ENCODE measurements at places on chromosomes 5 and 9. TPM values are rescaled to one million over a fixed set of nuclear protein-coding genes. Genes with fewer than 3 reads are reported as not detected.

NRARP gene
- 3.5 TPM for total RNA-seq

SLCO4C1 gene
- total RNA-seq, result not detected

MELK gene
- total RNA-seq, result 102 TPM

RNF14 gene
- total RNA-seq, result 80.7 TPM

ARHGEF28 gene
- total RNA-seq, result 3.9 TPM

ENHO gene
- 1.9 TPM for total RNA-seq

MLANA gene
- not detected for total RNA-seq

FREM1 gene
- total RNA-seq, result not detected

STPG3 gene
- not detected for total RNA-seq

ORM2 gene
- total RNA-seq, result not detected

OTP gene
- not detected for total RNA-seq

CRB2 gene
- total RNA-seq, result 0.11 TPM

ADAMTS2 gene
- 0.27 TPM for total RNA-seq

DNA sequence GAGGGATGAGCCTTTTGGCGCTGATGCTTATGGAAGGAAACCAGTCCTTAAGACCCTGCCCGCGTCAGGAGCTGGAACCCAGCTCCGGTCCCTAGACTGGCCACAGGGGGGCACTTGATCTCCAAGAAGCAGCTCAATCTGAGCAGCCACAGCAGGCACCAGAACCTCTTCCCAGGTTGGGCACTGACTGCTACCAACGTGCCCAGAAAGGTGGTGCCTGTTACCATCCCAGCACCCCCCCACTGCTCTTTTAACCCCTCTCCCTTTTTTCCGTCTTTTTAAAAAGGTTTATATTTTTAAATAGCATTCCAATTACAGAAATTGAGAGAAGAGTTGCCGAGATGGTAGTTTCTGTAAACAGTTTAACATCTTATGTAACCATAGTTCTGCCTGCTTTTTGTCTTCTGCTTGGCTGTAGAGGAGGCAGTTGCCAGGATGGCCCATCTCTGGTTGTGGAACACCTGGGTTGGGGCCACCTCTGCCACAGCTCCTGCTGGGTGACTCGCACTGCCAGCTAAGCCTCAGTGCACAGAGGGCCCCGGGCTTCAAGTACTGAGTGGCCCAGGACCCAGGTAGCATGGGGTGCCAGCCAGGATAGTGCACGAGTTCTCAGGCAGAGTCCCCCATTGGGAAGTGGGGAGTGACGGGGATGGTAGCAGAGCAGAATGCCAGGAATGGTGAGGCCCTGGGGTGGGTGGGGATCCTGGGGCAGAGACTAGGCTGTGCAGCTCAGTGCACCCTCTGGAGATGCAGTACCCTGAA, 62.8 kb downstream of the PFDN1 start:
- peak; percentile 67 for DNase-seq

DNA sequence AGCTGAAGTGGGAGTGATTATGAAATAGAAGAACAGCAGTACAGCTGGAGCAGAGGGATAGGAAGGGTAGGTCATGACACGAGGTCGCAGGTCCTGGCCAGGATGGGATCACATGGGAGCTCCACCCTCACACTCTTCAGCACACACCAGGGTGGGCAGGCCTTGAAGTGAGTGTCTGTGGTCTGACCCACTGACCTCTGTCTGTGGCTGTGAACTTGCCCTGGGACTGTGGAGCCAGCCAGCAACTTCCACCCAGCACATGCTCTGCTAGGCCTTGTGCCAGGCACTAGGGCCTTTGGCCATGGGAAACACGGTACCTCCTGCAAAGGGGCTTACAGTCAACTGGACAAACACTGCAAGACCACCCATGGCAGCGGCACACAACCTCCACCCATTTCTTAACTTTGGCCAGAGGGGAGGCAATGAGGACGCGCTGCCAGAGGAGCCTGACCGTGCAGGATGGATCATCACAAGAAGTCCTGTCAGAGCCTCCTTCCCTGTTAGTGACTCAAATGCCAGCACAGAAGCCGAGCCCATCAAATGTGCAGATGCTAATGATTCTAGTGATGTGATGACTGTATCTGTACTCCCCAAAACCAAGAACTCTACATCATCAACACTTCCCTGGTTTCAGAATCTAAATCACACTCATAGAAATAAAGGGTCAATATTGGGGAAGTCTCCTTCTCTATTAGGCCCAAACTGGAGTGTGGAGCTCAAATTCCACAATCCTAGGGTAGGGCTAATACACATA, 113.6 kb downstream of the DPYSL3 start:
- DNase-seq, result no peak

DNA sequence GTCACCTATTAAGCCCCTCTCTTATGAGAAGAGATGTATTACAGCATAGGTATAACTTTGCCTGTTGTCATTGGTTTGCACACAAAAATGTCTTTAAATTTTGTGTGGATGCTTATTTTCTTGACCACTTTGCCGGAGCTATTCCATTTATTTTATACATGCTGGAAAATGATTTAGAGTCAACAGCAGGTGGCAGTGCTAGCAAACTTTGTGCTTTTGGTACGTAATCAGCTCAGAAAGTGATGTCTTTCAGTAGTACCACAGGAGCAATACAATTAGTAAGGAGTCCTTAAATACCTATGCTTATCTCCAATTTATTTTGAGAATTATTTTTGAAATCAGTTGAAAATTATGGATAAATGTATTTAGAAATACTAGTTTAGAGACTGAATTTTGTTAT, 19.8 kb upstream of the NUDT12 start:
- DNase-seq, result peak; percentile 42

- no peak for DNase-seq
Measured at GRCh38 chr5:78922879-78923621, 62.1 kb downstream of the ARSB start.

- DNase-seq, result no peak
Measured at GRCh38 chr9:123450098-123450770, 94.2 kb downstream of the CRB2 start.

DNA sequence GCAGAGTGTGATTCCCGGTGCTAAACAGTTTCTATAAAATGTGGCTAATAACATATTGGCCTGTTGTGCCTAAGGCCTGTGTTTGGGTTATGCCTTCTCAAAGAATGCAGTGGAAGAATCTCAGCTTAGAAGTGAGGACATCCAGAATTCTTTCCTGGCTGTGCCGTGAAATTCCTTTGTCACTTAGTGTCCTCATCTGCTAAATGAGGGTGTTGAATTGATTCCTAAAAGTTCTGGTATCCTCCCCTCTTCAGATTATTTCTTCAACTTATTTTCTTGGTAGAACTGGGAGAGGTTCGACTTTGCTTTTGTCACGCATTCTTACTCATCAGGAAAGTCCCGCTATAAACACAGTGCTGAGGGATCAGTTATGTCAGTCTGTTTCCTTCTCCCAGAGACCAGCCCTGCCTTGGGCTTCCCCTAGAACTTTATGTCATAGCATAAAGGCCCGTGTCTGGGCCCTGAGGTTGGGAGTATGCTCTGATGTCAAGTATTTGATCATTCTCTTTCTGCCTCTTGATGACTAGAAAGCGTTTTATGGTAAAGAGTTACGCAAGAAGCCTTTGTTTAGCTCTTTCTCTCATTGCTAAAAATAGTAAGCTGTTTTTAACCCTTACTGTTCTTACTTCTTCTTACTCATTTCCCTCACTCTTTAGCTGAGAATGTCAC, 29.5 kb downstream of the MTAP start:
- DNase-seq, result no peak

DNA sequence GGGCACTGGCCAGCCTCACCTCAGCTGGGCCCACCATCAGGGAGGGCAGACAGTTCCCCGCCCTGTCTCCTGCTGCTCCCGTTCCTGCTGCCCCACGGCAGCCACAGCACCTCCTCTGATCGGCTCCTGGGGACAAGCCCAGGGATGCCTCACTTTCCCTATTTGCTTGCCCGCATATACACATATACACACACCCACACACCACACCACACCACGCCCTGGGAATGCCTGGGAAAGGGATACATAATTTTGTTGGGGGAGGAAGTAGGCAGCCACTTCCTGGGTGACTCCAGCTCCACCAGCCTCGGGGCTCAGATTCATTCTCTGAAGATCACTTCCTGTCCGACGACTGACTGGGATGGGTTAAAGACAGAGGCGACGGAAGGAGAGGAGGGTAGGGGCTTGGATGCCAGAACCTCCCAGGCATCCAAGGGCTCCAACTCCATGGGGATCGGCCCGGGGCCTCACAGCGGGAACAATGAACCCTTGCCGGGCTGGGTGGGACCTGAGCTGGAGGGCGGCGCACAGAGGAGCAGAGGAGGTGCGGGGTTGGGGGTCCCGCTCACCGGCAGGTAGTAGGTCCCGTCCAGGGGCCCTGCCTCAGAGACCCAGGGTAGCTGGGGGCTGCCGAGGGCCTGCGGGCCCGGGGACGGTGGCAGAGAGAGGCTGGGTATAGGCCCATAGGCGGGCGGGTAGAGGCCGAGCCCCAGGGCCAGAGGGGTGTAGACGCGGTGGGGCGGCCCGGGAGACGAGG, 2.0 kb upstream of the MZB1 start:
- DNase-seq, result peak; percentile 69

DNA sequence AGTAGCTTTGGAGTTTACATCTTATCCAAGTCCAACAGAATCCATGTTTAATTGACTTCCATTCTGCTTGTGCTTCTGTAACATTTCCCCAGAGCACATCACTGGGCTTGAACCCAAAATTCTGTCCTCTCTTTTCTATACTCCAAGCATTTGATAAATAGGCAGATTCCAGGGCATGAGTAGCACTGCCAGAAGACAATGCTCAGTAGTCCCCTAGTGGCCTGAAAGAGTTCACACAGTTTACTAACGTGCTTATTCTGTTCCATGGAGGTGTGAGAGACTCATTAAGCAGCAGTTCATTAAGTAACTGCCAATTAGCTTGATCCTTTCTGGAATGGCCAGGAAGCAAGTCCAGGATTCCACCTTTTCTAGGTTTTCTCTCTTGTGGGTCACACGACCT, 9.4 kb upstream of the GABRA6 start:
- no peak for DNase-seq

DNA sequence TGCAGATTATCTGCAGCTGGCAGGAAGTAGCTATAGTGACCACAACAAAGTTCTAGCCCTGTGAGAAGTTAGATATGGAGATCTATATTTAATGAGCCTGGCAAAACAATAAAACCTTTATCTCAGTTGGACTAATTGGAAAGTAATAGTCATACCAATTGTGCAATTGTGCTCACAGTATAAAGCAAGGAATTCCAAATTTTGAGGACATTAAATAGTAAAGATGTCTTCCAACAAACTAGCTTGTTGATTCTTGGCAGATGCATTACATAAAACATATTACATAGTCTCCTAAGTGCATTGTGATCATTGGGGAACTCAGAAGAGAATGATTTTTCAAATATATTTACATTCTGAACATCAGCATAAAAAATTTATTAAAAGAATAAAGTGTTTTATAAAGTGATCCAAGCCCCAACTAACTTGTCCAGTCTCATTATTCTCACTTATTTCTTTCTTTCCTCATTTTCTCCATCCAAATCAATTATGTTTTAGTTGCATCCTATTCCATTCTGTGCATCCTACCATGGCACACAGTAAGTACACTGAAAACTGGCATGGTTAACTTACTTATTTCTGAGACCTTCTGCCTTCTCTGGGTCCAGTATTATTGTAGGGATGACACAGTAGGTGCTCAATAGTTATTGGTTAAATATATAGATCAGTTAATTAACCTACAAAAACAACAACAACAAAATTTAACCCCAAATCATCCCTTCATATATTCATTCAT, 977.2 kb upstream of the NUDT12 start:
- no peak for DNase-seq

DNA sequence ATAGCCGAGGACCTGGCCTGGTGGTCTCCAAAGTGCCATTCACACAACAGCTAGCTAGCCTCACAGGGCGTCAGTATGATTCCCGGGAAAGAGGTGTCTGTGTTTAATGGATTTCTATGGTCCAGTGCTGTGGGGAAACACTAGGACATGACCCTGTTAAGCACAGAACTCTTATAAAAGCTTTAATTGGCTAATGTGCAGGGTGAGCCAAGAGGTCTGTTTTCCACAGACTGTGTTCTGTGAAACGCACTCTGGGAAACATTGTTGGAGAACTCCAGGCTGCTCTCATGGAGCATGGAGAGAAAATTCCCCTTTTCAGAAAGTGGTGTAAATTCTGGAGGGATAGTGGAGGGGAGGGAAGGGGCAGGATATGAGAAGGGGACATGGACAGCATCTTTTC, 331.4 kb downstream of the FBXL7 start:
- DNase-seq, result no peak

- peak; percentile 81 for DNase-seq
Measured at GRCh38 chr5:150778517-150779396, at the start of gene SMIM3. SMIM3 (plus strand) TSS chr5:150778757; CDS start chr5:150795441, 16,684 bp downstream.

- DNase-seq, result peak; percentile 84
Measured at GRCh38 chr5:122126177-122126755, 3.1 kb upstream of the ZNF474 start.

DNA sequence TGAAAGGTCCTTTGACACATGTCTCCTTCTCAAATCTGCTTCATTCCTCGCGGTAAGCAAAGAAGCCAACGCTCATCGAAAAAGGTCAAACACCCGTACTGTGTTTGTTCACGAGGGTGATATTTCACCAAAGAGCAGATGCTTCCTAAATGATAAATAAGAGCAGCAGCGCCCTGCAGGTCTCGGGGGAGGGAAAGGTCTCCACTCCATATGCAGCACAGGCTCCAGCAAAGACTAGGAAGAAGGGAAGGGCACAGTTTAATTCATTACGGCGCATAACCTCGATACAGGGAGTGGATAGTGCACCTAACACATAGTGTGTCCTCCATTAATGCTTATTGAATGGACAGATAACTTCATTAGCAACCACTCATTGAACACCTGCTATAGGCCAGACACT, 593.3 kb downstream of the CDK5RAP2 start:
- no peak for DNase-seq

DNA sequence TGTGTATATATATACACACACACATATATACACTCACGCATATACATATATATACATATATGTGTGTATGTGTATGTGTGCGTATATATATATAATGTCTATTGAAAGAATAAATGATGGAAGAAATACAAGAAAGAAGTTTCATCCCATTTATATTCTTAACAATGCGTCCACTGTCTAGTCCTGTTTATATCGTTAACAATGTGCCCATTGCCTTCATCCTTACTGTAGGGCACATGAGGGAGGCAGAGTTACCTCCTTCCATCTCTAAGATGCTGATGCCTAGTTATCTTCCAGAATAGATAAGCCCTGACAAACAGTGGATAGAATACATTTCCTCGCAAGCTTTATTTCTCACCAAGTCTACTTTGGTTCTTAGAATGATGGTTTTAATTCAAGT, 389.8 kb upstream of the SEMA6A start:
- DNase-seq, result no peak

- DNase-seq, result no peak
Measured at GRCh38 chr9:96442491-96442890, 7.5 kb upstream of the HABP4 start.

DNA sequence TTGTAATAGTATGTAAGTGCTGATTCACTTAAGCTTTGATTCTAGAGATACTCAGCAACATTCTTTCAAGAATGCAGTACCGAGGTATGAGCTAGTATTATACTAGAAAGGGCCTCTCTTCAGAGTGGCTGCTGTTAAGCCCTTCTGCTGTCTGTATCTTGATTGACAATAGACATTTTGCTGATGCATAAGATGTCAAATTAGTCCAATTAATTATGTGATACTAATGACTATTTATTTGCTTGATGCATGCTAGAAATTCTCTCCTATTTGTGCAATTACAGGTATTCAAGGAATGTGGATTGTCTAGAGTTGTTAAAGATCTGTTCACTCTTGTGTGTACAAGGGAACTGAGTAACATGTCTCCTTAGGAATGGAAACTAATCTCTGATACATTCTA, 92.3 kb upstream of the PTGER4 start:
- no peak for DNase-seq
